Fibroblast of the aortic adventitia (primary cell): ENCODE measurements at places on chromosomes 6 and 20. TPM values are rescaled to one million over a fixed set of nuclear protein-coding genes. Genes with fewer than 3 reads are reported as not detected.

- no peak for DNase-seq
Measured at GRCh38 chr20:19301843-19302242, 89.4 kb downstream of the SLC24A3 start.

DNA sequence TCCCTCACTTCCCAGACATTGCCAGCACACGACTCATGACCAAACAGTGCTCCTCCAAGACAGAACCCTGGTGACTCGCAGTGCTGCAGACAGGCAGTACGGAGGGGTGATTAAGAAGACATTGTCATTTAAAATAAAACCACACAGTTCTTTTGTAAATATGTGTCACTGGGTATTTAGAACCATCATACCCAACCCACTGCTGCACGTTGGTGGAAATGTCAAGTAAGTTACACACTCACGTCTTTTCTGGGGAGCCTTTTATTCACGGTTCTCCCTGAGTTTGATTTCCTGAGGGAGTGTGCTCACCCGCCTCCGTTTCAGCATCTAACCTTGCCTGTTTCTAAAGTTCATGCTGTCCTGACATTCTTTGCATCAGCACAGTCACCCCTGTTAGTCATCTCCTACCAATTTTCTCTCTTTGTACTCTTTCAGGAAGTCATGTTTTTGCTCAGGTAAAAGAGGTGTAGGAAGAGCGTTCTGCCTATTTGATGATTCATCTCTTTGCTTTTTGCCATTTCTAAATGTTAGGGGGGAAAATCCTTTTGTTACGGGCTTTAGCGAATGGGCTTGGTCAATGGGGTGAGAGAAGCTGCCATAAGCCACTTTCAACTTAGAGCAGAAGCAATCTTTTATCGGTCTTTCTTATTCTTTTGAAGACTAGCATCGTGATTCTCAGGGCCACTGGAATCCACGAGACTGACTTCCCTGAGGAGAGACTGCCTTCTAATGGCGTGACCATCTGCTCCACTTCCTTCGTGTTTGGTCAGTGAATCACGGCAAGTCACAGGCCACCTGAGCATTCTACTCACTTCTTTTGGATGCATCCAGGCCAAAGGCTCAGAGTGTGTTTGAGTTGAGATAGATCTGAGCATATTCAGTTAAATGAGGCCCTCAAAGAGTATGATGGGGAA, 512.8 kb upstream of the JARID2 start:
- DNase-seq = peak; percentile 40

Gene RPS6KA2
- total RNA-seq = 32.5 and 89.7 TPM in 2 replicates

DNA sequence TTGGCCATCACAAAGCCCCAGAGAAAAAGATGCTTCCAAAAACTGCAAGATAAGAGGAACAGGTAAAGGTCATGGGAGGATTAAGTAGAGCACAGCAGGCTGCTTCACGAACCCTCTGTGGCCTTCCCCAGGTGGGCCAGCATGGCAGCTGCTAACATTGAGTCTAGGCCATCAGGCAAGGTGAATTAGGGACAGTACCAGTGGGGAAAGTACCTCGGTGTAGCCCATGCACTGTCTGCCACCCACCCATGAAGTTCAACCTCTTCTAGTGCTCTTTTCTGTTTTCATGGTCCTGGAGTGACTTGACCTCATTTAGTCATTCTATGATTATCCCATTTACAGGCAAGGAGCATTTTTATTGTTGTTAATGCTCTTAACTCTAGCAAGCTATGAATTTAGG, 108.6 kb upstream of the DUSP22 start:
- no peak for DNase-seq

GRCh38 chr6:5307058-5307457, 45.7 kb downstream of the FARS2 start:
- no peak for DNase-seq
